ACHN (cell line): ENCODE measurements at places on chromosomes 2 and 18.

- DNase-seq = no peak
Measured at GRCh38 chr2:8004250-8004681, 677.6 kb upstream of the ID2 start.

DNA sequence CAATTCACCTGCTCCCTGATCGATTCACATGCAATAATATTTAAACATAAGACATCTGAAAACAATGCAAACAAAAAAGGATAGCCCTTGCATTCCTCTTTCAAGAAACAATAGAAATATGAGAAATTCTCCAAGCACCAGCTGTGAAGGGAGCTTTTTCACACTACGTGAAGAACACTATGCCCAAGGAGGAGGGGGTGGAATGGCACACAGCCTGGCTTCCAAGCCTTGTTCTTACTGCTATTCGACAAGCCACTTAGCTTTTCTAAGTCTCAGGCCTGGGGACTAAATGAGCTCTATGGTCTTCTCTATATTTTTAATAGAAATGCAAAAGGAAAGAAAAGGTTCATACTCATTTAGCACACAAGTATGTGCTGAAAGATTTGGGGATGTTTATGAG, 92.2 kb upstream of the CHRNA1 start:
- no peak for DNase-seq

- no peak for DNase-seq
Measured at GRCh38 chr18:5478261-5478660, 65.5 kb downstream of the EPB41L3 start.

- DNase-seq = no peak
Measured at GRCh38 chr2:107663632-107664031, 163.1 kb upstream of the RGPD4 start.
